Cerebellar nuclear complex (tissue), 1 donor: ENCODE measurements at places on chromosomes 6 and 20.

DNA sequence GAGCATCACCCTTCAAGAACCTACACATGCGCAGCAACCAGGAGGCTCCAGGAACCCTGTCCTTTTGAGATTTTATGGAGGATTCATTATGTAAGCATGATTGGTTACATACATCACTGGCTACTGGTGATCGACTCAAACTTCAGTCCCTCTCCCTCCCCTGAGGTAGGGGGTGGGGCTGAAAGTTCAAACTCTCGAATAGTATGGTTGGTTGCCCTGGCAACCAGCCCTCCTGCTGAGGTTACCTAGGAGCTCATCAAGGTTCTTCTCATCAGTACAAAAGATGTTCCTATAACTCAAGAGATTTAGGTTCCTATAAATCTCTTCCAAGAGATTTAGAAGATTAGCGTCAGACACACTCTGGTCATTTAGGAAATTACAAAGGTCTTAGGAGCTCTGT, 21.9 kb upstream of the ZSCAN9 start:
- DNase-seq: no peak

GRCh38 chr20:21182832-21183563, 57.1 kb downstream of the KIZ start:
- DNase-seq: no peak

GRCh38 chr6:157557559-157557958, 176.6 kb downstream of the ZDHHC14 start:
- no peak for DNase-seq

GRCh38 chr20:2820896-2821869, 5.0 kb downstream of the TMEM239 start:
- DNase-seq: no peak

DNA sequence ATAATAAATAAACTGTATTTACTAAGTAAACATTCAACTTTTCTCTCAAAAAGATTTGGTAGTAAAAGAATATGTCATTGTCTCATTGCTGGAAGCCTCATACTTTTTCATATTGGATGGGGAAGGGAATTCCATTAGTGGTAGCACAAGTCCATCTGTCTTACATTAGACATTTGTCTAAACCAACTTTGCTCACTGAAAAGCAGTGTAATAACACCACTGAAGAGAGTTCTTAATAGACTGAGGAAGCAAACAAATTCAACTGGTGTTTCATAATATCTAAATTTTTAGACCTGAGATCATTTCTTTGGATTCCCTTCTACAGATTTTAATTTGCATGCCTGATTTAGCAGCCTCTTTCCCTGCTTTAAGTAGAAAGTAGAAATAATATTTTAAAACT, 62.7 kb downstream of the PLCB1 start:
- no peak for DNase-seq

GRCh38 chr6:153966001-153966400, 73.0 kb upstream of the OPRM1 start:
- no peak for DNase-seq

GRCh38 chr6:80343511-80343910, 237.0 kb downstream of the BCKDHB start:
- no peak for DNase-seq

GRCh38 chr20:33437141-33437911, 6.2 kb downstream of the SNTA1 start:
- no peak for DNase-seq

DNA sequence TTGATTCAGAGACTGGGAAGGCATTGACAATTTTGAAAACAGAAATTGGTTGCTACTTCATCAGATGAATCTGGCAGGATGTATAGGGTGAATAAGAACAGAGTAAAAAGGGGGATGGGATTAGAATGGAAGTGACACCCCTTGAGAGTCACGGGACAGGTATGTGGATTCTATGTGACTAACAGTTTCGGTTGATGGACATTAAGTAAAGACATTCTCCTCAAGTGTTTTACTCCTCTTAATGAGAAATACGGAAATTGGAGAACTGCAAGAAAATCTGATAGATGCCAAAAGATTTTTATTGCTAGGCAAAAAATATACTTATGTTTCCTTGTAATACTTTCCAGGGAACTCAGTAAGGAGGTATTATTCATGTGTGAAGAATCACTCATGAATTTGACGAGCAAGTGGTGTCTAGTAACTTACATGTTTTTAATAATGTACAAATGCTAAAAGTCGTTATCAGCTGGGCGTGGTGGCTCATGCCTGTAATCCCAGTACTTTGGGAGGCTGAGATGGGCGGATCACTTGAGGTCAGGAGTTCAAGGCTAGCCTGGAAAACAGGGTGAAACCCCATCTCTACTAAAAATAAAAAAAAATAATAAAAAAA, 135.8 kb downstream of the KIF16B start:
- DNase-seq: no peak

- no peak for DNase-seq
These were observed 480 bp downstream of the ABCF1 start for GRCh38 chr6:30571762-30572082.

- no peak for DNase-seq
These were observed at the start of gene PI16 for GRCh38 chr6:36954262-36954931. PI16 (plus strand) TSS chr6:36954738; CDS start chr6:36954761, 23 bp downstream.

DNA sequence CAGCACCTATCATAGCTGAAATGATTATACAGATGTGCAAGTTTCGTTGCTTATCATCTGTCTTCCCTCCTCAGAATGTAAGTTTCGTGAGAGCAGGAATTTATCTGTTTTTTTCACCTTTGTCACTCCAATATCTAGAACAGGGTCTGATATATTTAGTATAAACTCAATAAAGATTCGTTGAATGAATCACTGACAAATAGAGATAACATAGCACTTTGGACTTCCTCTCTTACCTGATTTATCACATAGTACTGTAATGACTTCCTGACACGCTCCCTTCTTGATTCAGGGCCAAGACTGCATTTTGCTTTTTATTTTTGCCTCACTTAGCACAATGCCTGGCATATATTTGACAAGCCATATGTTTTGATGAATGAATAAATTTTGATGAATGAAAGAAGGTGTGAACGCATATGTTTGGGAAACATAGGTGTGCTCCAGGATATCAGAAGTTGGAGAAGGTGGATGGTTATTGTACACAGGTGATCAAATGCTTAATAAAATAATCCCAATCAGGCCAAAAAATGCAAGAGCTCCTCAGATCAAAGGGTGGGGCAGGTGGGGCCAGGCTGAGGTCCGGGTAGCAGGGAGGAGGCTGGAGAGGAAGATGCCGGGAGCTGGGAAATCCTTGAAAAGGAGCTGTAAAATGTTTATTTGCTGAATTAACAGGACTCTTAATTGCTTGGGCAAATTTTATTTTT, 33.0 kb downstream of the PIM1 start:
- no peak for DNase-seq

- no peak for DNase-seq
These were observed 177.1 kb downstream of the ALDH8A1 start for GRCh38 chr6:134772671-134773360.

DNA sequence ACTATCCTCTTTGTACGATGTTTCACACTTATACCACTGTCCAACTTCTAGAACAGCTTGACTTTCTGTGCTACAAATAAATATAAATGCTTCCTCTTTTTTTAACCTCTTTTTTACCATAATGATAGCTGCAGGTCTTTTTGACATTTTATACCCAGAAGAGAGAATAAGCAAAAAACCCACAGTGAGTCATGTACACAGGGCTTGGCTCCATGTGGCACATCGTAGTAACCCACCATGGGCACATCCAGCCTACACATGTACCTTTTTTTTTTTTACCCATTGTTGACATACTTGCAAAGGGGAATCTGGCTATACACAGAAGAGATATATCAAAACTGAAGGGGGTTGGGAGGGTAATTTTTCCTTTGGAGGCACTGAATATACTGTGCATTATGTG, 59.5 kb upstream of the RSPO3 start:
- no peak for DNase-seq

GRCh38 chr20:16678779-16679178, 51.0 kb upstream of the SNRPB2 start:
- DNase-seq: no peak

DNA sequence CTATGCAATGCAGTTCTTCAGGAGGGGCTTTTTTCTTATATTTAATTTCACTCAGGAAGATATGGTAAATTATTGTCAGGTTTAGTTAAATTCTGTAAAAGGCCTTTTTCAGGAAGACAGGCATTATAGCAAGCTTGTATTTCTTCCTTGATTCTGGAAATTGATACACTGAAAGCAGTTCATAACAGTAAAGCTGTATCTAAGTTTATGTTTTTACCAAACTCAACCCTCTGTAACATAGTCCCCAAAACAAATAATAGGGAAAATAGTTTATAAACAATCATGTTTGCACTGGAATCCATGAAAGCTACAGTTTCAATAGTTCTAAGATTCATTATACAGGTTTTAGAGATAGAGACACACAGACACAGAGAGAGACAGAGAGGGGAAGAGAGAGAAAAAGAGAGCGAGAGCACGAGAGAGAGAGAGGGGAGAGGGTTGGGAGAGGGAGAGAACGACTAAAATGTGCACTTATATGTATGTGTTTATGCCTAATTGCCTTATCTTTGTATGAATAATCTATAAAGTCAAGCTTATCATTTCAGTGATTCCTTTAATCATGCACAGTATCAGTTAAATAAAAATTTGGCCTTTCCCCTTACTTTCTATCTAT, 454.4 kb downstream of the RFPL4B start:
- DNase-seq: no peak

GRCh38 chr20:59525500-59526241, 78.7 kb upstream of the PHACTR3 start:
- DNase-seq: peak; percentile 29

DNA sequence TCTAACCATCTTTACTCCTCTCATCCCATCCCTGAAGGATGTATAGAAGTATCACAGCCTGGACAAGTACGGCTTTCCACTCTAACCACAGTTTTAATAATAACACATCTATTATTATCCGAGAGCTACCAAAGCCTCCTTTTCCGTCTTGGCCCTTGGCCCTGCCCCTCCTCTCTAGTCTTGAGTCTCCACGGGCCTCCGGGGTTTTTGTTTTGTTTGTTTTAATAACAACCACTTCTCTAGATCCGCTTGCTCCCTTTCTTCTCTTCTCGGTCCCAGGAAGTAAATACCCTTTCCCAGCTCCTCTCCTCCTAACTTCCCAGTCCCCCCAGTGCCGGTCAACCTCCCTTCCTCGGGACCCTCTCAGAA, 661 bp downstream of the LCA5 start:
- no peak for DNase-seq

DNA sequence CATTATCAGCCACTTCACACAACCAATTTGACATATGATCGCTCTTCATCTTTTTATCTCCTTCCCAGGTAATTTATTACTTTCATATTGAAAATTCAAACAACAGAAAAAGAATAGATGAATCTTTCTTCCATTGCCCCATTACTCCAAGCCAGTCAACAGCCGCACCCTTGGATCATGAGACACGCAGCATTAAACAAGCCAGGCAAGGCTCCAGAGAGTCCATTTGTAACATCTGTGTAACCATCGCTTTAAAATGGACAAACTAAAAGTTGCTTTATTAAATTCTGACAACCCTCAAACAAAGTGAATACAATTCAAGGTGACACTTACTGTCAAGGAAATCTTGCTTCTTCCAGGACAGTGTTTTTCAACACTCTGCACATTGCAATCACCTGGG, 200.3 kb downstream of the EPM2A start:
- DNase-seq: no peak

GRCh38 chr6:112150363-112150762, 63.0 kb downstream of the FAM229B start:
- no peak for DNase-seq

DNA sequence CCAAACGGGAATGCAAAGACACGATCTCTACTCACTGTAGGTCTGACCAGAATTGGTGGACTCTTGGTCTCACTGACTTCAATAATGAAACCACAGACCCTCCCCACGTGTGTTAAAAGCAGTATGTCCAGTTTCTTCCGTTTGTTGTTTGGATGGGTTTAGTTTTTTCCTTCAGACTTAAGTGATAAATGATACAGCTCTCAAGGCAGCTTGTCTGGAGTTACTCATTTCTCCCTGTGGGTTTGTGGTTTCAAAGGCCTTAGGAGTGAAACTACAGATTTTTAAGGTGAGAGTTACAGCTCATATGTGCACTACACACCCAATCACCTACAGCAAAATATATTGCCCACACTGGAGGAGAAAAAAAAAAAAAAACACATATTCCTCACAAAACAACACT, 86.7 kb upstream of the STMND1 start:
- DNase-seq: no peak

GRCh38 chr20:41032271-41032670, 3.6 kb downstream of the TOP1 start:
- DNase-seq: no peak

- DNase-seq: no peak
These were observed 1.2 kb downstream of the DDR1 start for GRCh38 chr6:30885481-30885998.

GRCh38 chr20:33647603-33648395, 14.3 kb upstream of the C20orf144 start:
- no peak for DNase-seq

DNA sequence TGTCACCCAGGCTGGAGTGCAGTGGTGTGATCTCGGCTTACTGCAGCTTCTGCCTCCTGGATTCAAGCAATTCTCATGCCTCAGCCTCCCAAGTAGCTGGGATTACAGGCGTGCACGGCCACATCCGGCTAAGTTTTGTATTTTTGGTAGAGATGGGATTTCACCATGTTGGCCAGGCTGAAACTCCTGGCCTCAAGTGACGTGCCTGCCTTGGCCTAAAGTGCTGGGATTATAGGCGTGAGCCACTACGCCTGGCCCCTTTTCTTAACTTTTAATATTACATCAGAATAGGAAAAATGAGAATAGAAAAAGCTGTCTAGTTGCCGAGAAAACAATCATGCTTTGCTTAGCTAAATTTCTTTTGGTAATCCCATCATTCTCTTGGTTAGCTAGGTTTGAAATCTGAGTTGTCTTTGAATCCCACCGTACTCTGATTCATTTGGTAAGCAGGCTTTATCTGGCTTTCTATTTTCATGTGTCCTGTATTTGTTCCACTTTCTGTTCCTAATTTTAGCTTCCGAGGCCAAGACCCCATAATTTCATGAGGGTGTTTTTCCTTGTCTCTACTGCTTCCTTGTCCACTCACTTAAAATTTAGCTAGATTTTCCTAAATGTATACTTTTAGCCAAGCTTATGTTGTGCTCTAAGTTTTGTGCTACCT, 83.5 kb downstream of the NCOA3 start:
- DNase-seq: no peak

GRCh38 chr6:13863699-13864155, 49.4 kb upstream of the MCUR1 start:
- DNase-seq: no peak

DNA sequence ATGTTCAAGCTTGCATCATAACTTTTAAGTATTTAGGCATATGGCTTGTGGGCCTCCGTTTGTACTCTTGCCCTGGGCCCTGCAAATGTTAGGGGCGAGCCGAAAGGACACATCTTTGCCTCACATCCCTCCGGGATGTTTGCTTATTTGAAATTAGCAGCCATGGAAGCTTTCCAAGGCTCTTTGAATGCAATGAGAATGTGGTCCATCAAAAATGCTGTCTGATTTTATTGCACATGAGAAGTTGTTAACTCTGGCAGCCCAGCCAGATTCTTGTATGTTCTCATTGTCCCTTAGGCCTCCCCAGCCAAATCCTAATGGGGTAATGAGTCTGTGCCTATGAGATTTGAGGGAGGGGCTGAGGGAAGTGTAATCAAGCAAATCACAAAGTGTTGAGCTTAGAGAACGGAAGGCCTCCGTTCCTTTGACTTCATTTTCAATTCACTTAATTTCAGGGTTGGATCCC, 261.2 kb upstream of the MARCKS start:
- DNase-seq: no peak

GRCh38 chr20:63694584-63695423, 1.6 kb upstream of the TNFRSF6B start:
- DNase-seq: no peak

GRCh38 chr6:35511562-35511941, 1.1 kb downstream of the TULP1 start:
- no peak for DNase-seq
